ENCODE measurements at places on chromosomes 7 and 10.

GRCh38 chr7:74074770-74075169 lies 8.8 kb upstream of the LIMK1 start:
- no peak for DNase-seq

- no peak for DNase-seq
Measured at GRCh38 chr10:43570971-43571370, 3.4 kb downstream of the ZNF239 start.

DNA sequence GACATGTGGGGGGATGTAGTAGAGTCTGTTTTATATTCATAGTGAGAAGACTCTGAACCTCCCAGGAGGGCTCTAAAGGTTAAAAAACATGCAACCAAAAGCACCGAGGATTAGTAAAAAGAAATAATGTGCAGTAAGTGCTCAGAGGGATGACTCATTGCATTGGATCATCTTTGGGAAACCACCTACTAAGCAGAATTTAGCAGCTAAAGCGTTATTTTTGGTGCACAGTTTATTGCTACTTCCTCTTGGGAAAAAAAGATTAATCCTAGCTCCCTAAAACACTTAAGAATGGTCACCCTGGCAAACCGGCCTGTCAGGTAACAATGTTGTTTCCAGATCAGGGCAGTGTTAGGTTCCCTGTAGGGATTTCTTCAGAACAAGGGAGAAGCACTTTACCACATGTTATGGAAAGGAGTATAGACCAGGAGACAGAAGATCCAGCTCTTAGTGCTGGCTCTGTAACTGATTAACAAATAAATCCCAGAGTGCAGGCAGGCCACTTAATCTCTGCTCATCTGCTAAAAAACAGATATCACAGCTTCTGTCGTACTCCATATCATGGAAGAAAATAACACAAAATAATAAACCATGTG lies 44.8 kb upstream of the FAM133B start:
- no peak for DNase-seq

DNA sequence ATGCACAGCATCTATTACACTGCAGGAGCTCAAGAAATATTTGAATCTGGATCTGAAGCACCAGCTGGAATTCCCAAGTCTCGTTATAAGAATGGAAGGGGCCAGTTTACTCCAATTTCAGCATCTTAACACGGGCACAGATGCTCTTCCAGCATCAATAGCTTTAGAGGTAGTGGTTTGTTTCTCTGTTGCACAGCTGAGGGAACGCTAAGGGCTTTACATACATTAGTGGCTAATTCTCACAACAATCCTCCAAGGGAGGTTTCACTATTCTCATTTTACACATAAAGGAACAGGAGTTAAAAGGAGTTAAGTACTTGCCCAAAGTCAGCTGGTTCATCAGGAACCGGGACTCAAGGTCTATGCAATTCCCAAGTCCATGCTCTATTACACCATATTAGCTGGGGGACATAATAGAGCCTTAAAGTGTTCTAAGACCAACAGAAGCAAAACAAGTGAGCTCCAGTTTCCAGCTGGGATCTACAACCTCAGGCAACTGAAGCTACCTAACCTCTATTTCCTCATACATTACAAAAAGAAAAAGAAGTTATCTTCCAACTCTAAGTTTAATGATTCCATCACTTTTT lies 9.9 kb downstream of the XPNPEP1 start:
- no peak for DNase-seq

DNA sequence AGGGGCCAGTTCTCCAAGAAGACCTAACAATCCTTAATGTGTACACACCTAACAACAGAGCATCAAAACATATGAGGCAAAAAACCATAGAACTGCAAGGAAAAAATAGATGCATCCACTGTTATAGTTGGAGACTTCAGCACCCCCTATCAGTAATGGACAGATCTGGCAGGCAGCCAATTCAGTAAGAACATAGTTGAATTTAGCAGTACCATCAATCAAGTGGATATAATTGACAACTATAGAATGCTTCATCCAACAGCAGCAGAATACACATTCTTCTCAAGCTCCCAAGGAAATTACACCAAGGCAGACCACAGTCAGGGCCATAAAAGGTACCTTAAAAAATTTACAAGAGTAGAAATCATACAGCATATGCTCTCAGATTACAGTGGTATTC lies 42.2 kb downstream of the POLL start:
- no peak for DNase-seq

GRCh38 chr10:102878629-102879028 lies 9.4 kb downstream of the AS3MT start:
- DNase-seq: no peak

DNA sequence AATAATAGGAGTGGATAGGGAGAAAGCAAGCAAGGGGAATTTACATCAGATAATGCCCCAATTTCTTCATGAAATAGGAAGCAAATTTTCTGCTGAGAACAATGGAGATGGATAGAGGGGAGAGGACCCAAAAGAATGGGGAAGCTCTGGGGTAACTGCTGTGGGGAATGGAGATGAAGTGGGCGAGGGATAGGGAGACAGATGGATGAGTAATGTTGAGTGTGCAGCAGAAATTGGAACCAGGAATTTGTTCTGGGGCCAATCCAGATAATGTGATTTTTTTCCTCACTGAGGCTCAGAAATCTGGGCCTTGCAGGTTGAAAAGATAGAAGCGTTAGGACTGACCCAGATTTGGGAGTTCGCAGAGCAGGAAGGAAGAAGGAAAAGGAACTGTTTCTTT lies 24.5 kb upstream of the MRC1 start:
- DNase-seq: no peak

- DNase-seq: no peak
Measured at GRCh38 chr10:77500754-77501151, 136.9 kb downstream of the KCNMA1 start.

DNA sequence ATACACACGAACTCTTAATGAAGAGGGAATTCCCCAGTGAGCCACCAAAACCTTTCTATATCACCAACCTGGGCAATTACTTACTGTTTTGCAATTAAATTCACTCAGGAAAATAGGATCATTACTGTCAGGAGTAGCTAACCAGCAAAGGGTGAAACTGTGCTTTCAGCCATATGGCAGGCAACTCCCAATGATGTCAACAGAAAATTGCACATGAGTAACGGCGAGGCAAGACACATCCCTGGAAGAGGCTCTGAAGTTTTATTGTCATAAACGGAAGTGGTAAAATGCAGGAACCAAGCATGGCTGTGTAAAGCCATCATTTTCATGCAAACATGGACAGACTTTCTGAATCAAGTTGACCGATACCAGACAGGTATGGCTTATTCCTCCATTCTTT lies 548.9 kb upstream of the AUTS2 start:
- DNase-seq: no peak

DNA sequence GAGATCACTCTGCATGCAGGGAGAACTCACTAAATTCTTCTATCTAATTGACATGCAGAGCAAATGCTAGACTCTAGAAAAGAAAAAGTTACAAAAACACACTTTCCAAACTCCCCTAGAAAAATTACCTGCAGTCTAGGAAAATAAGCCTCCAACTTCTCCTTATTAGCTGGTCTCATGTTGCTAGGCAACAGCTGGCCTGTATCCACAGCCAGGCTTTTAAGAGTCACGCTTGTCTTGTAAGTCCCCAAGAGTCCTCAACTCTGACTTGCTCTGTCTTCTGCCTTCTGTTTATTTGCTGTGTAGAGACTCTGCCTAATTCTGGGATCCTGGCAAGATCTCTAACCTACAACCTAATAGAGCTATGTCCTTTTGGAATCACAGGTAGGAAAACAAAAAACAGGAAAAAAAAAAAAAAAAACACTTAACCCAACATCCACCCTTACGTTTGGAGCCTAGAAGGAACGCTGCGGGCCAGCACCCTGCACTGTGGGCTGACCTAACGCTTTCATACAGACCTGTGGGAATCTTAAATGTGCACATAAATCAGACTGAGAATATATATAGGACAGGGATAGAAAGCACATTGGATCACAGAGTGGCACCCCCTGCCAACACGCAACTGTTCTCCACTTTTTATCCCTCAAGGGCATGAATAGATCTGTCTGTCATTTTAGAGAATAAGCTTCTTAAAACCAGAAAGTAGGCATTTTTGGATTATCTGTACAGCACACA lies 117.0 kb upstream of the PTPRZ1 start:
- no peak for DNase-seq

- no peak for DNase-seq
Measured at GRCh38 chr7:135195968-135196629, 15.2 kb downstream of the WDR91 start.

GRCh38 chr10:16809074-16809718 lies 8.0 kb downstream of the RSU1 start:
- peak; percentile 72 for DNase-seq

DNA sequence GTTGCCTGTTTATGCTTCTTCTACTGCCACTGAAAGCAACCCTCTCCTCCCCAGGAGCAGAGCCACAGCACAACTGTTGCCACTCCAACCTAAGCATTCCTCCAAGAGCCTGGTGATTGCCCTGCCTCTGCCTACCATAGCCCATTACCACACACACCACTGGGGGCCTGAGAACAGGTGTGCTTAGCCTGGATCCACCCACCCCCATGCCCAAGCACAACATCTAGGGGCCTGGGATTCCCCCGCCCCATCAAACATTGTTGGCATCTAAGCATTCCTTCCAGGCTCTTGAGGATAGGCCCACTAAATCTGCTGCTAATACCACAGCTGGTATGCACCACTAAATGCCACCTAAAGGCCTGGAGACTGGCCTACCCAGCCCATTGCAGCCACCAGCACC lies 43.3 kb upstream of the ASAH2 start:
- DNase-seq: no peak

- DNase-seq: no peak
Measured at GRCh38 chr10:12748186-12748585, 253.3 kb downstream of the CCDC3 start.

DNA sequence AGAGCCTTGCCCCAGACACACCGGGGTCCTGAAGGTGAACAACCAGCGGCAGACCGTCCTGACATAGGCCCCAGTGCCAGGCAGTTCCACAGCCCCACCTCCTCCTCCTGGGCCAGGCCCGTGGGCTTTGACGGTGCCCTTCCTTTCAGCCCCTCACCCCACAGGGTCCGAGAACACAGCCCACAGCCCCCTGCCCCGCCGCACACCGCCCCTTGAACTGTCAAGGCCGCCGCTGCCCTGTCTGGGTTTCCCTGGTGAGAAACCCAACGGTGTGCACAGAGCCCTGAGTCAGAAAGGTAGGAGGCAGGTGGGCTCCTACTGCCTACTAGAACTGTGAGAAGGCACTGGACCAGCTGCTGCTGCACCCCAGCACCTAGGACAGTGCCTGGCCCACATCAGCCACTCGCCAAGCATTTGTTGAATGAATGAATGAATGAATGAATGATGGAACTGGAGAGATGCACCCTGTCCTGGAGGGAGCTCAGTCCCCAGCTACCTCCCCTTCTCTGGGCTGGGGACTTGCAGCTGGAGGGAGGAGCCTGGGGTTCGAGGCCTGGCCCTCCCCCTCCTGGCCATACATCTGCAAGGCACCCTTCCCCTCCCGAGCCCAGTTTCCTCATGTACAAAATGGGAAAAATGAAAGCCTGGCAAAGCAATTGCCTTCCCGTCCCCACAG lies 117.9 kb downstream of the SLIT1 start:
- no peak for DNase-seq

DNA sequence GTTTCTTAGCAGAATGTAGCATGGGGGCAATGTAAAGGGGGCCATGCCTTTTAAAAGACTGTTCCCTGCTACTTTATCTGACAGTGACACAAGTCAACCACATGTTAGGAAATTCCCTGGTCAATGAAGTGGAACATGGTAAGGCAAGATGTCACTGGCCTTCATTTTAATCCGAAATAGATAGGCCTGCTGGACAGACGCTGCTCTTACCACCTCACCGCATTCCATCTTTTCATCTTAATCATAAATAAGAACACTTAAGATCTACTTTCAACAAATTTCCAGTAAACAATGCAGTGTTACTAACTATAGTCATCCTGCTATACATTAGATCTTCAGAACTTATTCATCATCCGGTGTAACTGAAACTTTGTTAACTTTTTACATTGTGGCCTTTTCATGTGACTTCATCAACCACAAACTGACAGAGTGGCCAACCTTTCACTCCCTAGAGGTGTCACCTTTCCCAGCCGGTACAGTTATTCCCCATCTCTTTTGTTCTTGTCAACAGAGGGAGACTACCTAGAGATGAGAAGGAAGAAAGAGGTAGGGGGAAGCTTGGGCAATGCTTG lies 15.6 kb downstream of the ASB4 start:
- no peak for DNase-seq

DNA sequence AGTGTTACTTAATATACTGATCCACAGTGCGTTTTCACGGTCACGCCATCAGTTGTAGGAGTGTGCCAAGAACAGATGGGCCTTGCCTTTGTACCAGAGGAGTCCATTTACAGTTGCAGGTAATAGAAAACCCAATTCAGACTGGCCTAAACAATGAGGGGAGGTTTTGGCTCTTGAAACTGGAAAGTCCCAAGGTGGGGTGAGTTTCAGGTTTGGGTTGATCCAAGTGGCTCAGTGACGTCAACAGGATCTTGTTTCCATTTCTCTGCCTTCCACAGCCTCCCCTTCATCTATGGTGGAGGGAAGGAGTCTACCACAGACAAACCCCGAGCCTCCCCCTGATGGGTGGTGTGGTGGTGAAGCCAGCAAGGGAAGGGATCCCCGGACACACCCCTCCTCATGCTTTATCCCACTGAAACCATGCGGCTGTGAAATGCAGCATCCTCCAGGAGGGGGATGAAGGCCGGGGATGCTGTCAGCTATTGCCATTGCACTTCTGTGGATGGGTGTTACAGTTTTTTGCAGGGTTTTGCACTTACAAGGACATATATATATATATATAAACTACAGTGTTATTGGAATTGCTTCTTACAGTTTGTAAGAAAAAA lies 14.8 kb upstream of the SH2D4B start:
- no peak for DNase-seq

GRCh38 chr7:144528536-144529045 lies 125.1 kb upstream of the NOBOX start:
- no peak for DNase-seq

DNA sequence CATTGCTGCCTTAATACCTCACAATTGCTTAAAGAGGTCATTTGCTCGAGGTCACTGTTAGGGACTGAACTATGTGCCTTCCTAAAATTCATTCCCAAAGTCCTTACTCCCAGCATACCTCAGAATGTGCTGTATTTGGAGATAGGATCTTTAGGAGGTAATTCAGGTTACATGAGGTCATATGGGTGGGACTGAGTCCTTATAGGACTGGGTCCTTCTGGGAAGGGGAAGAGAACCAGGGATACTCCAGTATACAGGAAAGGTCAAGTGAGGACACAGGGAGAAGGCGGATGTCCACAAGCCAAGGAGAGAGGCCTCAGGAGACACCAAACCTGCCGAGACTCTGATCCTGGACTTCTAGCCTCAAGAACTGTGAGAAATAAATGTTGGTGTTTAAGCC lies 253.3 kb downstream of the PRPF18 start:
- no peak for DNase-seq
